NCI-H1092 (cell line): ENCODE measurements at places on chromosomes 2 and 18.

DNA sequence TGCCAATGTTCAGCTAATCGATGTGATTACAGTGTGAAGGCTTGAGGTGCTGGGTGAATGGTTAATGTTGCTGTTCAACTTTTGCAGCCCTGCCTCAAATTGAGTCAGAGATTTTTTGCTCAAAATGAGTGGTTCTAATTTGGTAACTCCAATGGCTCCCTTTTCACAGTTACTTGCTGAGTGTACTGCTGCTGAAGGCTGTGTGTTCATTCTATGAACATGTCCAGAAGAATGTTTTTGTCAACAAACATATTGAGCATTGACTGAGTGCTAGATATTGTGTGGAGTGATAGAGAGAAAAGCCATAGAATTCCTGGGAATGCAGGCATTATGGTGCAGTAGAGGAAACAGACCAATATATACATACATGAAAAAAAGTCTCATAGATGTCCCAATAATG, 39.0 kb upstream of the TCF4 start:
- DNase-seq: no peak

DNA sequence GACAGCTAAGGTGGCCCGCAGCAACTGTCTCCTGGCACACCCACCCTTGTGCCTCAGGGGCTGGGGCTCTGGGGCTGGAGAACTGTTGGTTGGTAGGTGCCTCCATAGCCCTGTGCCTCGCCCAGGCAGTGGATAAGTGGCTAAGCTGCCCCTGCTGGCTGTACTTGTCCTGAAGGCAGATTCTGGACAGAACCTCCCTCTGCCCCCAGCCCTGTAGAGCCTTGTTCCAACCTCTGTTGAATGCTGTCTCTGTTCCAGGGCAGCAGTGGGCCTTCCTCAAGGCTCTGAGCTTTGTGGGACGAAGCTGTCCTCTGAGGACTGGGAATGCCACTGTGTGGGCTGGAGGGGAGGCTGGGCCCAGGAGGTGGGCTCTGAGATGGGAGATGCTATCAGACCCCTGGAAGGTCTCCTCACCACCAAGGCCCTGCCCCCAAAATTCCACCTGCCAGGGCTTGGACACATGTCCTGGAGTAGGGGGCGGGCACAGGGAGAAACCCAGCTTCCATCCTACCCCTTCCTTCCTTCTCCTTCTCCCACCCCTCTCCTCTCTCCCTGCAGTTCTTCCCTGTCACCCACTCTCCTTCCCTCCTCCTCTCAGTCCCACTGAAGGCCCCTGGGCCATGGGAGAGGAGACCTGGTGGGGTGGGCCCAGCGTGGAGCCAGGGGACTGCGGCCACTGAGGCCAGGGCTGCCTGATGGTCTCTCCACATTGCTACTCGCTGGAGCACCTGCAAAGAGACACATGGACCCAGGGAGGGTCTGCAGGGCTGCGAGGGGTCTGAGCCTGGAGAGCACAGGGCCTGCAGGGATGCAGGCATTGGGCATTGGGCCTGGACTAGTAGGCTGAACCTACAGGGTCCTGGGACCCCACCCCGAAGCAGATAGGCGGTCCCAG, 1.7 kb upstream of the PDCD1 start:
- DNase-seq: no peak

- no peak for DNase-seq
These were observed 396.2 kb downstream of the ZNF516 start for GRCh38 chr18:76098674-76099411.

DNA sequence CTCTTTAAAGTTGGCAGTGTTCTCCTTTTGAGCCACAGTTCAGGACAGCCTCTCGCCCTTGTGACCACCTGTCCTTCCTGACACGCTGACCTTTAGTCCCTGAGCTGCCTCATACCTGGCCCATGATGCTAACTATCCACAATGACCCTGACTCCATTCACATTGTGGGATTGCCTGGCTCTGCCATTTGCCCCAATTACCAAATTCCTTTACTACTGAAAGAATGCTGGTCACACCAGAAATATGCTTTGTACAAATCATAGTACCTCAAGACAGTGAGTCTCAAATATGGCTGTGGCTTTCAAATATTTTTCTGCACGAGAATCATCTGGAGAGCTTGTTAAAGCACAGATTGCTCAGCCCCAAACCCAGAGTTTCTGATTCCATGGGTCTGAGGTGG, 54.2 kb downstream of the LTBP1 start:
- DNase-seq: no peak

GRCh38 chr2:42382144-42382543, 21.1 kb upstream of the COX7A2L start:
- no peak for DNase-seq
